Smooth muscle cell of trachea (primary cell): ENCODE measurements at places on chromosomes 7 and 10. TPM values are rescaled to one million over a fixed set of nuclear protein-coding genes. Genes with fewer than 3 reads are reported as not detected.

The PPP3CB gene
- total RNA-seq: 32.4 and 52.2 TPM in 2 replicates

The PON1 gene
- total RNA-seq: not detected in 2 replicates

The RNF32 gene
- 4.1 and 7.7 TPM in 2 replicates for total RNA-seq

The IQCE gene
- total RNA-seq: 9.0 and 16.9 TPM in 2 replicates

The GPR15LG gene
- total RNA-seq: not detected in 2 replicates

The PIK3AP1 gene
- total RNA-seq: 0.50 TPM in 1 of 2 replicates, not detected in the other

The COL17A1 gene
- under 0.01 and 1.6 TPM in 2 replicates for total RNA-seq

The EEPD1 gene
- total RNA-seq: 5.4 and 19.4 TPM in 2 replicates

The TET1 gene
- total RNA-seq: 3.3 and 4.7 TPM in 2 replicates

The LRRC17 gene
- total RNA-seq: 82.2 and 143 TPM in 2 replicates

The CALCR gene
- total RNA-seq: not detected in 2 replicates

The PVRIG gene
- total RNA-seq: 0.17 TPM in 1 of 2 replicates, not detected in the other

The PAX4 gene
- not detected in 2 replicates for total RNA-seq

The PSD gene
- 0.73 and 20.2 TPM in 2 replicates for total RNA-seq

The COL26A1 gene
- total RNA-seq: not detected in 2 replicates

The NACAD gene
- total RNA-seq: 5.0 and 5.1 TPM in 2 replicates

The KIF11 gene
- total RNA-seq: 3.3 and 44.1 TPM in 2 replicates

The TDRD1 gene
- 0.29 and 0.50 TPM in 2 replicates for total RNA-seq

The CTTNBP2 gene
- 16.4 and 22.3 TPM in 2 replicates for total RNA-seq

The C10orf143 gene
- total RNA-seq: 0.87 and 1.2 TPM in 2 replicates

The GNAT3 gene
- total RNA-seq: not detected in 2 replicates

The DENND2A gene
- total RNA-seq: 34.9 and 69.6 TPM in 2 replicates

The MKRN1 gene
- 72.9 and 83.4 TPM in 2 replicates for total RNA-seq

The SPDYE11 gene
- under 0.01 TPM in 1 of 2 replicates, not detected in the other for total RNA-seq

The ABCC2 gene
- total RNA-seq: 0.29 and 0.33 TPM in 2 replicates

The OR2A7 gene
- total RNA-seq: 0.29 and 0.33 TPM in 2 replicates

The HTR5A gene
- not detected in 2 replicates for total RNA-seq

The KCNH2 gene
- 0.33 TPM in 1 of 2 replicates, not detected in the other for total RNA-seq

The TSPAN12 gene
- 0.73 and 1.5 TPM in 2 replicates for total RNA-seq

The NKX2-3 gene
- total RNA-seq: not detected in 2 replicates

The POLR3A gene
- total RNA-seq: 17.9 and 19.5 TPM in 2 replicates

The ADAMTS14 gene
- 14.8 and 29.4 TPM in 2 replicates for total RNA-seq

The TRPV5 gene
- not detected in 2 replicates for total RNA-seq

The RHOBTB1 gene
- 15.3 and 16.0 TPM in 2 replicates for total RNA-seq

The C10orf67 gene
- under 0.01 and 0.44 TPM in 2 replicates for total RNA-seq

The BTBD16 gene
- 0.15 TPM in 1 of 2 replicates, not detected in the other for total RNA-seq

The DPYSL4 gene
- total RNA-seq: 1.3 and 4.2 TPM in 2 replicates

The ZNF736 gene
- 9.4 and 12.4 TPM in 2 replicates for total RNA-seq

The TWNK gene
- 2.9 and 3.6 TPM in 2 replicates for total RNA-seq

The SPAG6 gene
- 0.15 and 0.17 TPM in 2 replicates for total RNA-seq

The MINPP1 gene
- total RNA-seq: 36.4 and 52.4 TPM in 2 replicates

The AMZ1 gene
- 0.15 and 1.3 TPM in 2 replicates for total RNA-seq

The MLXIPL gene
- total RNA-seq: 0.66 TPM in 1 of 2 replicates, not detected in the other

The CCDC146 gene
- 2.2 and 3.6 TPM in 2 replicates for total RNA-seq

The CFAP46 gene
- 0.50 and 1.5 TPM in 2 replicates for total RNA-seq

The SH3PXD2A gene
- 24.0 and 38.5 TPM in 2 replicates for total RNA-seq

The THSD7A gene
- 0.17 and 1.6 TPM in 2 replicates for total RNA-seq

The SHOC2 gene
- total RNA-seq: 55.9 and 57.6 TPM in 2 replicates

The SPDYE2 gene
- not detected in 2 replicates for total RNA-seq

The MSMB gene
- total RNA-seq: not detected in 2 replicates

The DDX21 gene
- 33.0 and 36.7 TPM in 2 replicates for total RNA-seq

The KLF14 gene
- under 0.01 TPM in 1 of 2 replicates, not detected in the other for total RNA-seq

The APBB1IP gene
- total RNA-seq: 5.4 and 6.3 TPM in 2 replicates

The KCNIP2 gene
- total RNA-seq: 0.29 and 0.66 TPM in 2 replicates

The DYNC1I1 gene
- 0.66 and 1.9 TPM in 2 replicates for total RNA-seq

The CPA5 gene
- 0.17 TPM in 1 of 2 replicates, not detected in the other for total RNA-seq

The ERVW-1 gene
- total RNA-seq: not detected in 2 replicates
